T-helper 17 cell (primary cell): ENCODE measurements at places on chromosomes 2 and 18.
A peak's percentile ranks its signal among the peaks of the same experiment; 100 is the strongest.

DNA sequence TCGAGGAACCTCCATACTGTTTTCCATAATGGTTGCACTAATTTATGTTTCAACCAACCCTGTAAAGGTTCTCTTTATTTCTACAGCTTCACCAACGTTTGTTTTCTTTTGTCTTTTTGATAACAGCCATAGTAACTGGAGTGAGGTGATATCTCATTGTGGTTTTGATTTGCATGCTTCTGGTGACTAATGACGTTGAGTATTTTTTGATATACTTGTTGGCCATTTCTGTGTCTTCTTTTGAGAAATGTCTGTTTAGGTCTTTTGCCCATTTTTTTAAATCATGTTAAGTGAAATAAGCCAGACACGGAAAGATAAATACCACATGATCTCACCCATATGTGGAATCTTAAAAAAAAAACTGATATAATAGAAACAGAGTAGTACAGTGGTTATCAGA lies 74.8 kb upstream of the SMIM21 start:
- no peak for DNase-seq

DNA sequence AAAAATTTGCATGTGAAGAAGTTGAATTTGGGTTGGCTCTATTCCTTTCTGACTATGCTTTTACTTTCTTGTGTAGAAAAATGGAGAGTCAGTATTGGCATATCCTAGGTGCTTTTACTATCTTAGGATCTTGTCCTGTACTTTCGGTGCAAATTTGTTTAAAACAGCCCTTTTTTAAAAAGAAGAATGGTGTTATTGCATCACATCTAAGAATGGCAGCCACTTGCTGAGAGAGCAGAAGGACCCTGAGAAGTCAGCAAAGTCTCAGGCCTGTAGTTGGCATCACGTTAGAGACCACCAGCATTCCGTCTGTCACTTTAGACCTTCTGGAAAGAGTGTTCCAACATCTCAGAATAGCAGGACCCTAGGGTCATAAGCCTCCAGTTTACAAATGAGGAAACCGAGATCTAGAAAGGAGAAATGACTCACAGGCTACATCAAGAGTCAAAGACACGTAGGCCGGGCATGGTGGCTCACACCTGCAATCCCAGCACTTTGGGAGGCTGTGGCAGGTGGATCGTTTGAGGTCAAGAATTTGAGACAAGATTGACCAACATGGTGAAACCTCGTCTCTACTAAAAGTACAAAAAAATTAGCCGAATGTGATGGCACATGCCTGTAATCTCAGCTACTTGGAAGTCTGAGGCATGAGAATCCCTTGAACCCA lies 42.5 kb downstream of the SPATS2L start:
- DNase-seq: no peak

DNA sequence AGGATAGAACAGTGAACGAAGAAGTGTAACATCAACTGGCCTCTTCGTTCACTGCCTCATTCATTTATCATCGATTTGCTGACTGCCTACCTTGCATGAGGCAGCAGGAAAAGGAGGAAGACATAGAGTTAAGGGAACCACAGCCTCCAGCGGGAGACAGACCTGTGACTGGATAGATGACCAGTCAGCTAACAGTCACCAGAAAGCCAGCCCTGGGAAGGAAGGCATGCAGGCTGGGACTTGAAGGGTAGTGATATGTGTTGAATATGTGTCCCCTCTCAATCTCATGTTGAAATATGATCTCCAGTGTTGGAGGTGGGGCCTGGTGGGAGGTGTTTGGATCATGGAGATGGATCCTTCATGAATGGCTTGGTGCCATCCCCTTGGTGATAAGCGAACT lies 58.3 kb downstream of the CTIF start:
- DNase-seq: no peak

DNA sequence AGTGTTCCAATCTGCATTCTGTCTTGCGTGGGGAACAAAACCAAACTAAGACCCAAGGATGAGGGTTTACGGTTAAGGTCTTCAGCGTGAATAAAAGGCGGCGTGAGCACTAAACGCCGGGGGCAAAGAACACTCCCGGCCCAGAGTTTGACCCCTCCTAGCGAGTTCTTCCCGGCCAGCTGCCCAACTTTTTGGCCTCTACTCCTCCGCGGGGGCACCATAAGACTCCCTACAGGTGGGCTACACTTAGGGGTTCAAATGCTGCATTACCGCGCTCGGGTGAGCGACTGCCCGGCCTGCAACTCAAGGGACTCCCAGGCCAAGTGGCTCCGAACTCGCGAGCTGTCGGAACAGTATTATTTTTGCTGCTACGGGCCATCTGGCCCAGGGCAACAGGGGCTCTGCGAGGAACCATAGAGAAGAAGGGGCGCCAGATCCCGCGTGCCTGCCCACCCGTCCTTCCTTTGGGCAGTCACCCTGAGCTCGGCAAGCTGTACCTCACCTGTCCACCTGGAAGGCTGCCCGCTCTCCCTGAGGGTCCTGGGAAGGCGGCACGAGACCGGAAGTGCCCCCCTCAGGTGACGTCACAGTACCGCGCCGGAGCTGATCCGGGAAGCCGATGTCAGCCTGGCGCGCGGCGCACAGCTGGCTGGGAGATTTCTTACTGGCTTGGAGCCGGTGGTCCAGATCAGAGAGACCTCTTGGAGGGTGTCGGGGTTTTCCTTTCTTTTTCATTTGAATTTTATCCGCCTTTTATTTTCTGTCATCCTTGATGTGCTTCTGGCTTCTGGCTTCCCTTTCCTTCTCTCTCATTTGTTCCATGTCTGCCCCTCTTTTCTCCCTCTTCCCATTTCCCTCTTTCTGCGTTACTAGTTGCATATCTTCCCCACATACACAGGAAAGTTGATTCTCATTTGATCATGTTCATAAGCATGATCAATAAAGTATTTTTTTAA lies at the start of gene LDAH:
Gene LDAH, minus strand, starts transcription at position 567 of the 956 bp plus-strand sequence. CDS start 21,638 bp downstream, outside the sequence.
- DNase-seq: peak; percentile 69

DNA sequence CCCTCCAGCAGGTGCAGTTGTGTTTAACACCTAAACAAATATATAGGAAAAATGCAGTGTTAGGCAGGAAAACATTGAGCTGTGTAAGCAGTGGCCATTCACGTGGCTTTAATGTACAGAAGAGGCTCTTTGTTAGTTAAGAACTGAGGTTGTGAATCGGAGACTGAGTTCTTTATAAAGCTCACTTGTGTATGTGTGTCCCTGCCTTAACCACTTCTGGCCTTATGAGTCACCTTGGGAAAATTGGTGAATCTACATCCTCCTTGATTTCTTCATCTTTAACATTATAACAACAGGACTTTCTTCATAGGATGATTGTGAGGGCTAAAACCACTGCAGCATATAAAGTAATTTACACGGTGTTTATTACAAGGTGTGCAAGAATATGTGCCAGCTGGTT lies 188.4 kb upstream of the TPO start:
- no peak for DNase-seq

- no peak for DNase-seq
Measured at GRCh38 chr2:9692456-9693195, 61.8 kb upstream of the YWHAQ start.

- DNase-seq: no peak
Measured at GRCh38 chr2:109065391-109065734, 63.6 kb upstream of the SH3RF3 start.

- no peak for DNase-seq
Measured at GRCh38 chr2:18522484-18523146, 37.8 kb downstream of the RDH14 start.

DNA sequence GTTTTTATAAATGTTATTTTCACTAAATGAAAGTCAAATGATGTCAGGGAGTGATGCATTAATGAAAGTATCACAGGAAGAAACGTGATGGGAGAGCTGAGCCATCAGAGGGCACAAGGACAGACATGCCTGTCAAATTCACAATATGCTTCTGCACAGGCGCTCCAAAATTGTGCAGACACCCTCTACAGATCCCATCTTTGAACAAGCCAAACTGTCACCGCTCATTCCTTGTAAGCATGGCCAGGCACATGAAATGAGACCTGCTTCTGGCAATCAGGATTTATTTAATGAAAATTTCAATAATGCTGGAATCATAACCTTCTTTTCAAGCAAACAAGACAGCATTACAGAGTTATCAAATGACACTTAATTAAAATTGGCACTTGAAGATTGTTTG lies 20.4 kb upstream of the FSHR start:
- no peak for DNase-seq

- no peak for DNase-seq
Measured at GRCh38 chr2:125364192-125364983, 1291.6 kb upstream of the GYPC start.

DNA sequence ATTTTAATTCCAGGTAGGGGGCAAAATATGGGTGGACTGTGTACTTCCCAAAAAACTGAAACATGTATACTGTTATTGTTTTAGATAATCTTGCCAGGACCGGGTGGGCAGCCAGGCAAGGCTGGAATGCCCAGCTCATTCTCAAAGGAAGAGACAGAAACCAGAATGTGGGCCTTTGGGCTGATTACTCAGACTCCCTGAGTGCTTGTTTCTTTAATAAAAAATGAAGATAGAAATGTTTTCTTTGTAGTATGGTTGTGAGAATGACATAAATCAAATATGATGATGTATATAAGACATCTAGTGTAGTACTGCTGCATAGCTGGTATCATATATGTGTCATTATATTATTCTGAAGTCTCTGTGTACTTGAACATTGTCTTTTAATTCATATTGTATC lies 231.6 kb upstream of the NT5C1B start:
- no peak for DNase-seq

GRCh38 chr2:217835931-217836891 lies 166.6 kb downstream of the TNS1 start:
- no peak for DNase-seq

DNA sequence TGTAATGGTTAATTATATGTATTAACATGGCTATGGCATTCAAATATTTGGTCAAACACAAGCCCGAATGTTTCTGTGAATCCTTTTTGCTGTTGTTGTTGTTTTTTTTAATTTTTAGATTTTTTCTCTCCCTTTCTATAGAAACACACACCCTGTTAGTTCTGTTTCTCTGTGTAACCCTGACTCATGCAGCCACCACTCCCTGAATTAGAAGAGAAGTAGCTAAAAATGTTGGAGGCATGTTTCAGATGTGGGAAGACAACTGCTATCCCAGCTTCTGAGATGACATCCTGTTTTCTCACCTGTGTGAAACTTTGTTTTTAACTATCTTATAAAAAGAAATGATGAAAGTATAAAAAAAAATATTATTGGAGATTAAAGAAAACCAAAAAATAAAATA lies 219.6 kb upstream of the RGPD4 start:
- DNase-seq: no peak

DNA sequence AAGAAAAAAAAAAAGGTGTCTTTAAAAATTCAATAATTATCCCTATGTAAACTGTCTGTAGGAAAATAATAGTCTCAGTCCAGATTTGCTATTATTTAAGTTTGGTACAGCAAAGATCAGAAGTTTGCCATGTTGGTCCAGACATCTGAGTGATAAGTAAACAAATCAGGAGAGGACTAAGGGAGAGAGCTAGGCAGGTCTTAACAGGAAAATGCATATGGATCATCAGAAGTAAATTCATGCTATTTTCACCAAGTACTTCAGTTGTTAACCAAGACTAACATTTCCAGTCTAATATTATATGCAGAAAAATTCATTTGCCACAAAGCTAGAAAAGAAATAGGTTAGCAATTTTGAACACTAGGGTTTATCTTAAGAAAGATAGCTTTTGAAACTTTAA lies 95.0 kb upstream of the STK17B start:
- no peak for DNase-seq

DNA sequence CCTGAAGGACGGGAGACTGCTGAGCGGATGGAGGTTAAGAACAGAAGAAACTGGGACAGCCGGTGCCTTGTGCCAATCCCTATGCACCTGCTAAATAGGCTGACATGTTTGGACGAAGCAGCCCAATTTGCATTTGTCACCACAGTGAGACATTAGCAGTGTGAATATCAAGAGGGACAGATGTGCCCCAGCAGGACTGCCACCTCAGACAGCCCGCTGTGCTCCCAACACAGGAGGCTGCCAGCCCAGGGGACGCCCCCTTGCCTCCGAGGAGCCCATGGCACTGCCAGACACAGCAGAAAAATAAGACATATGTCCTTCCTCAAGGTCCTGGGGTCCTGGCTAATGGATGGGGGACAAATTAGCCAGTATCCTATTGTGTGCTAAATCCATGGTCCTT lies 306.7 kb upstream of the POU3F3 start:
- DNase-seq: no peak

DNA sequence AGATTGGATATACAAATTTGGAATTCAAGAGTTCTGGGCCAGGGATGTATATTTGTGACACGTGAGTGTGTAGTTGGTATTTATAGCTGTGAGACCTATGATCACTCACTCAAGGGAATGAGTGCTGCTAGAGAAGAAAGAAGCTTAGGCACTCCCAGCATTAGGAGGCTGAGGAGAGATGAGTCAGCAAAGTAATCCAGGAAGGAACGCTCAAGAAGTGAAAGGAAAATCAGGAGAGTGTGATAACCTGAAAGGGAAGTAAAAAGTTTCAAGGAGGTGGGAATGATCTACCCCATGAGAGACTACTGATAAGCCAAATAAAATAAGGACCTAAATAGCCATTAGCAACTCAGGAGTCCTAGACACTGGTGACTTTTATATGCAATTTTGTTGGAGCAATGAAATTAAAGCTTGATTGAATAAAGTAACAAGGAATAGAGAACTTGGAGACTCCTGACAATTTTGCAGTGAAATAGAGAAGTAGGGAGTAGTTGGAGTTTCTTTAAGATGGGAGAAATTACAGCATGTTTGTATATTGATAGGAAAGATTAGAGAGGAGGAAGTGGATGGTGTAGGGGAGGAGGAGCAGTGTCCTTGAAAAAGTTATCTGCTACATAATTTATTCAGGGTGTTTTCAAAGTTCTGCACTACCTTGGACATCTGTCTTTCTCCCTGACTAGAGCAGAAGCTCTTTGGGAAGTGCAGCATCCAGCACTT lies 89.9 kb downstream of the UBE2E3 start:
- no peak for DNase-seq

DNA sequence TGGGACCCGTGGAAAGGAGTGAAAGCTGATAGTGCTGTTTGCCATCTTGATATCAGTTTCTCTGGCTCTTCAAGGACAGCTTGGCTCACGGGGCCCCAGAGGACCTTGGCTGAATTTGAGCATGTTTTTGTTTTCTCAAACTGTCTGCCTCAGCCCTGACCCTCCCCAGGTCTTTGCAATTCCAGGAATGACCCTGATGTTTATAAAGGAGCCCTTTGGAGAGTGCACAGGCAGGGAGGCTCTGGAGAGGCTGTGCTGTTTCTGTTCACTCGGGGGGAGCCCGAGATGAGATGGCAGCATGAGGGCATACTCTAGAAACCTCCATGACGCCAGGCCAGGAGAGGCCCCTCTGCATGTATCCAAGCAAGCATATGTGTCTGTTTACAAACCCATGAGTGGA lies 16.4 kb downstream of the IGFBP2 start:
- DNase-seq: no peak

- DNase-seq: no peak
Measured at GRCh38 chr2:6787376-6787775, 78.3 kb downstream of the CMPK2 start.

GRCh38 chr18:32867330-32867729 lies 94.5 kb upstream of the KLHL14 start:
- no peak for DNase-seq
